ENCODE measurements at places on chromosomes 12 and 14.

- peaks cover 27% of the 10 kb centered on the region for H3K4me1 ChIP-seq
- peak; percentile 91 for DNase-seq
- H3K36me3 ChIP-seq, result no peaks in the 10 kb centered on the region
- H3K27ac ChIP-seq, result peak overlapping the region; percentile 93
- H3K27me3 ChIP-seq, result no peaks in the 10 kb centered on the region
These were observed 34.9 kb upstream of the SPTSSA start for GRCh38 chr14:34496679-34497513.

- peaks cover 5% of the 10 kb centered on the region for H3K36me3 ChIP-seq
- peaks cover 71% of the 10 kb centered on the region for H3K4me1 ChIP-seq
- no peak for DNase-seq
- H3K27me3 ChIP-seq, result no peaks in the 10 kb centered on the region
- H3K27ac ChIP-seq, result peak overlapping the region; percentile 15
These were observed 34.0 kb downstream of the SH2B3 start for GRCh38 chr12:111439657-111440151.

DNA sequence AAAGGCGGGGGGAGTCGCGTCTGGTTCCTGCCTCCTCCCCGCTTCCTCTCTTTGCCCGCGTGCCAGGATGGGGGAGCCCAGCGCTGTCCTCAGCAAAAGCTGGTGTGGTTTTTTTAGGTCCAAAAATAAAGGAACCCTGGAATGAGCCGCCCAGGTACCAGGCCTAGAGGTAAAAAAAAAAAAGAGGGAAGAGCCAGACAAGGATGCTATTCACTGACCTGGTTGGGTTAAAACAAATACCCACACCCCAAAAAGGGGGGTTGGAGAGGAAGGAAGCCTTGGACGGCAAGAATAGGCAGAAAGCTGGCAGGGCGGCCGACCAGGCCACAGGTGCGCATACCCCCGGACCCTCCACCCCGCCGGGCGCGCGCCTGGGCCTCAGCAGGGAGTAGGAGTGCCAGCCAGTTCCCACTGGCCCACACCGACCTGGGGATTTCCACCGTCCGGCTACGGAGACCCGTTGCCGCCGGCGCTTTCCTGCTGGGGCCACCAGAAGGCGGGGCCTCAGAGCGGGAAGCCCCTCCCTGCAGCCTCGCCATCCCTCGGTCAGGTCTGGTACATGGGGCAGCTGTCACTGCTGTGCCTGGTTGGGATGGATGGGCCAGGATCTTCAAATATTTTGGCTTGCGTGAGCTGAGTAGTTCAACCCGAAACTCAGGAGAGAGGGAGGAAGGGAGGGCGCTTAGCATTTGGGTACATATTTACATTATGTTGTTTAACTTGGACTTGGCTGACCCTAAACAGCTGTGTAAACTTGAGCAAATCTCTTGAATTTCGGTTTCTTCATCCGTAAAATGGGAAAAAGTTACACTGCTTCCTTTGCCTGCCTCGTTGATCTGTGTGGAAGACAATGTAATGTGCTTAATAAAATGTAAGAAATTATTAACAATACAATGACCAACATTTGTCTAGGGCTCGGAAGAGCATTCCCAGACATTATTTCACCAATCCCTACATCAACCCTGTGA is 5.4 kb upstream of the IRF2BPL start:
- H3K36me3 ChIP-seq, result no peaks in the 10 kb centered on the region
- peaks cover 96% of the 10 kb centered on the region for H3K4me1 ChIP-seq
- peak; percentile 92 for DNase-seq

DNA sequence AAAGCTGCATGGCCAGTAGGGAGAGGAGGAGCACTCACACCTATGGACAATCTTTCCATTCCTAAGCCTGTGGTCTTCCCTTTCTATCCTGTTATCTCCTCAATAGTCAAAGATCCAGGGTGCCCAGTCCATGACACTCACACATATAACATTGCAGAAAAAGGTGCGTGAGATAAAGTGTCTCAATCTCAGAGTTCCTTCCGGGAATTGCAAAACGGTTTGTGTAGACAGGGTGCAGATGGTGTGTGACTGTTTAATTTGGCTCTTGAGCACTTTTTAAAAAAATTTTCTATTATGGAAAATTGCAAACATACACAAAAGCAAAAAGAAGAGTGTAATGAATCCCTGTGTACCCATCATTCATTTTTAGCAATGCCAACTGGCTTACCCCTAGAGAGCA is 1493.6 kb downstream of the AACS start:
- no peak for DNase-seq
- H3K4me3 ChIP-seq, result no peak overlapping the region
- no peak overlapping the region for H3K27ac ChIP-seq
- no peaks in the 10 kb centered on the region for H3K27me3 ChIP-seq
- no peaks in the 10 kb centered on the region for H3K36me3 ChIP-seq

DNA sequence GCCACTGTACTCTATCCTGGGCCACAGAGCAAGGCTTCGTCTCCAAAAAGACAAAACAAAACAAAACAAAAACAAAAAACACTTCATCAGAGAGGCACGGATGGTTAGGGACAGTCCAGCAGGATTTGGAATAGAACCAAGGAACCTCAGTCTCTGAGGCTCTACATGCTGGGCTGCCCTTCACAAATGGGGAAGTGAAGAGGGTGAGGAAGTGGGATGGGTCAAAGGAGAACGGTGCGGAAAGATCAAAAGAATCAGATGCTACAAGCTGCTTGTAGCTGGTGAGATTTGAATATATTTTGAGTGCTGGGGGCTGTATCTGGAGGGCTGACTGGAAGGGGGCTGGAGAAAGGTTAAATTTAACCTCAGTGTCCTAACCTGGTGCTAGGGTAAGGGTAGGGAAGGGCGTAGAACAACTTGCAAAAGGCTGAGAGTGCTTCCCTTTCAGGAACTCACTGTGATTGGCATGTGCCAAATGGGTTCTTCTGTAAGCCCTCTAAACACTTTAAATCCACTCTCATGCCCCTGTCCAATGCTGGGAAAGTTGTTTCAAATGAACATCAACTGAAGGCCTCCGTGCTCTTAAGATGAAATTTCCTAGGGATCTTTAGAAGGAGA is 4.6 kb downstream of the FOXJ2 start:
- H3K27me3 ChIP-seq, result no peaks in the 10 kb centered on the region
- H3K4me3 ChIP-seq, result peak overlapping the region; percentile 3
- H3K27ac ChIP-seq, result peak overlapping the region; percentile 54
- peaks cover 67% of the 10 kb centered on the region for H3K4me1 ChIP-seq
- peaks cover 25% of the 10 kb centered on the region for H3K36me3 ChIP-seq

DNA sequence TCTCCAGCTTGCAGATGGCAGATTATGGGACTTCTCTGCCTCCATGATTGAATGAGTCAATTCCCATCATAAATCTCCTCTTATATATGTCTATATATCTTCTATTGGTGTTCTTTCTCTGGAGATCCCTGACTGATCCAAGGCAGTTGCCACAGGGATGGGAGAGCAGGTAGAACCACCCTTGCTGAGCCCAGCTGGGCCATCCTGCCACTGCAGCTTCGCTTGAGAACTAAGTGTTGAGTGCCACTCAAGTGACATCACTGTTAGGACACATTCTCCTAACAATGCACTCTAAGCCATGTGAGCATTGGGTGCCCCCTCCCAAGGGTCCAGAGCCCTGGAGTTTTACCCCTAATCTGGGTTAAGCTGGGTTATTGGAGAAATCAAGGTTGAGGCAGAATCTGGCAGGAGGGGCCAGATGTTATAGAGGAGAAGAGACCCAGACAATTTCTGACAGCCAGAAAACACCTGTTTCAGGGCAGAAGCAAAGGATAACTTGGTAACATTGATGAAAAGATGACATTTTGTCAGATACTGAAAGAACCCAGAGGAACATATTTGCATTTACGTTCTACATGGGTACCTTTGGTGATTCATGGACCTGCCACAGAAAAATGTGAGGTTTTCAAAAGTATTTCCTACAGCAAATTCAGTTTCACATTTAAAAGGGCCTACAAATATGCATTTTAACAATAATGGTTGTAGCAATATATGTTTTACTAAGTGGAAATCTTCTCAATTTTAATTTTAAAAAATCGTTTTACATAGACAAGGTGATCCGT is 57.2 kb upstream of the MAX start:
- H3K4me1 ChIP-seq, result peaks cover 15% of the 10 kb centered on the region
- no peak overlapping the region for H3K4me3 ChIP-seq
- no peaks in the 10 kb centered on the region for H3K27me3 ChIP-seq
- H3K27ac ChIP-seq, result no peak overlapping the region
- no peaks in the 10 kb centered on the region for H3K36me3 ChIP-seq

DNA sequence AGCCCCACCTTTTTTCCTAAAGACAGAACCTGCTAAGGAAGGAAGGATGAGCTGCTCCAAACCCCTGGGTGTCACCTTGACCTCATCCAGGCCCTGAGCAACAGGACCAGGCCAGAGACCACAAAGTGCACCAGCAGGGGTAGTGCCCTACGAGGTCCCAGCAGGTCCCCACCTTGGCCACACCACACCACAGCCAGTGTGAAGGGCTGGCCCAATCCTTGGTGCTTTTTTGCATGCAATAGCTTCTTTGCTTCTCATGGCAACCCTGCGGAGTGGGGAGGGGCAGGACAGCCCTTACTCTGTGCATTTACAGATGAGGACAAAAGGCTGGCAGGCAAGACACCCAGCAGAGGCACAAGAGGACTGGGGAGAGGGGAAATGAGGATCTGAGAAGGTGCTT is 352.6 kb downstream of the BCL11B start:
- H3K4me1 ChIP-seq, result peaks cover 15% of the 10 kb centered on the region
- no peak overlapping the region for H3K4me3 ChIP-seq
- no peaks in the 10 kb centered on the region for H3K36me3 ChIP-seq
- no peaks in the 10 kb centered on the region for H3K27me3 ChIP-seq
- no peak overlapping the region for H3K27ac ChIP-seq

DNA sequence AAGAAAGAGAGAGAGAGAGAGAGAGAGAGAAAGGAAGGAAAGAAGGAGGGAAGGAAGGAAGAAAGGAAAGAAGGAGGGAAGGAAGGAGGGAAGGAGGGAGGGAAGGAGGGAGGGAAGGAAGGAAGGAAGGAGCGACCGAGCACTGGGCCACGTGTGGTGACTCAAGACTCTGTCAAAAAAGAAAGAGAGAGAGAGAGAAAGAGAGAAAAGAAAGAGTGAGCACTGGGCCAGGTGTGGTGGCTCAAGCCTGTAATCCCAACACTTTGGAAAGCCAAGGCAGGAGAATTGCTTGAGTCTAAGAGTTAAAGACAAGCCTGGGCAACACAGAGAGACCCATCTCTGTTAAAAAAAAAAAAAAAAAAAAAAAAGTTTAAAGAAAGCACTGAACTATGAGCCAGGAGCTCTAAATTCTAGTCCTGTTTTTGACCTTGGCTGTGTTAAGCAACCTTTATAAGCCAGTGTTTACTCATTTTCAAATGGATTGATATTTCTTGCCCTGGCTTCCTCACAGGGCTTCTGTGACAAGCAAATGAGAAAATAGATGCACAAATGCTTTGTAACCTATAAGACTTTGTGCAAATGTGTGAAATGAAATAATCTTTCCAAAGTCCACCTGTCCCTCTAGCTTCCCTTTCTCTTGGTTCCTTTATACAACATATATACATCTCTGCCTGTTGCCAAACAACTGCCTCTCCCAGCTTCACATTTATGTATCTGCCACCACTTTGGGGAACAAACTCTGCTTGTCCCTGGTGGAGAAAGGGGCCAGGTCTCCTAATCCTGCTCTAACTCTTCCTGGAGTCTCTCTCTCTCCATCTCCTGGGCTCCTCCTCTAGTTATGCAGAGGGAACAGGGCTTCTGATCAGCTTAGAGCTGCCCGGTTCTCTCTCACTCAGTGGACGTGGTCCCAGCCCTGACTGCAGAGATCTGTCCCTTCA is 16.1 kb upstream of the PLEKHG6 start:
- H3K27ac ChIP-seq, result peak overlapping the region; percentile 61
- no peak for DNase-seq
- no peaks in the 10 kb centered on the region for H3K27me3 ChIP-seq
- no peak overlapping the region for H3K4me3 ChIP-seq

DNA sequence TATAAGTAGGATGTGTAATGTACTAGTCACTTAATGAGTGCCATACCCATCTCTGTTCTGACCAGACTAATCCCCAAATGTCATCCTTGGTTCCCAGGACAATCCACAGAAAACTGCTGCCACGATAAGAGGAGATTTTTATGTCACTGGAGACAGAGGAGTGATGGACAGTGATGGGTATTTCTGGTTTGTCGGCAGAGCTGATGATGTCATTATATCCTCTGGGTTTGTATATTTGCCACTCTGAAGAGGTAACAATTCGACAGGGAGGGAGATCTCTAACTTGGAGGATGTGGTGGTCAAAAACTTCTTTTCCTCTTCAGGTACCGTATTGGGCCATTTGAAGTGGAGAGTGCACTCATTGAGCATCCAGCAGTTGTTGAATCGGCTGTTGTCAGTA is 20.3 kb downstream of the ACSM4 start:
- no peaks in the 10 kb centered on the region for H3K27me3 ChIP-seq
- DNase-seq, result no peak
- H3K4me3 ChIP-seq, result no peak overlapping the region
- H3K4me1 ChIP-seq, result no peaks in the 10 kb centered on the region
- H3K27ac ChIP-seq, result no peak overlapping the region
- no peaks in the 10 kb centered on the region for H3K36me3 ChIP-seq

DNA sequence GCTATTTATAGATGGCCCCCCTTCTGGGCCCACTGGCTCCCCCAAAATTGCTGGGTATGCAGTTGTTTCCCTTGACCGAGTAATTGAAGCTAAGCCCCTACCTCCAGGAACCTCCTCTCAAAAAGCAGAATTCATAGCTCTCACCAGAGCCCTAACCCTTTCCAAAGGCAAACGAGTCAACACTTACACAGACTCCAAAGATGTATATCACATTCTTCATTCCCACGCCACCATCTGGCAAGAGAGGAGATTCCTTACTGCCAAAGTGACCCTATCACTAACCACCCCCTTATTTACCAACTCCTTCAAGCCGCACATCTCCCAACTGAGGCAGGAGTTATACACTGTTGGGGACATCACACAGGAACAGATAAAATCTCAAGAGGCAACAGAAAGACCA is 66.8 kb downstream of the MOK start:
- no peak overlapping the region for H3K4me3 ChIP-seq
- DNase-seq, result no peak

- H3K4me1 ChIP-seq, result peaks cover 4% of the 10 kb centered on the region
- no peak for DNase-seq
- H3K27ac ChIP-seq, result no peak overlapping the region
- peaks cover 29% of the 10 kb centered on the region for H3K27me3 ChIP-seq
- no peaks in the 10 kb centered on the region for H3K36me3 ChIP-seq
- no peak overlapping the region for H3K4me3 ChIP-seq
These were observed 159.6 kb upstream of the C14orf180 start for GRCh38 chr14:104419865-104420505.

DNA sequence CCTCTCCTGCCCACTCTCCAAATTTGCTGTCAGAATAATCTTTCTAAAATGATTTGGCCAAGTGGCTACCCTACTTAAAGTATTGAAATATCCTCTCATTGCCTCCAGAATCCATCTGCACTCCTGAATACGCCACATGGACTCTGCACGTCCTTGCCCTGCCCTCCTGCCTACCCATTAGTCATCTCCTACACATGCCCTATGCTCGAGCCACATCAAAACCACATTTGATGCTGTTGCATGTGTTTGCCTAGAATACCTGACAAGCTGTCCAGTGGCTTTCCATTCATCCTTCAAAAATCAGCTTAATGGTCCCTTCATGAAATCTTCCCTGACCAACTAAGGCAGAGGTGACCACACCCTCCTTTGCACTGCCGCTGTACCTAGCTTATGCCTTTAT is 17.0 kb downstream of the VCPKMT start:
- no peak for DNase-seq
- H3K27me3 ChIP-seq, result no peaks in the 10 kb centered on the region
- H3K36me3 ChIP-seq, result no peaks in the 10 kb centered on the region
- H3K27ac ChIP-seq, result no peak overlapping the region
- peaks cover 6% of the 10 kb centered on the region for H3K4me1 ChIP-seq
